T-helper 17 cell (primary cell): ENCODE measurements at places on chromosomes 16 and 17. TPM values are rescaled to one million over a fixed set of nuclear protein-coding genes. Genes with fewer than 3 reads are reported as not detected.

DNA sequence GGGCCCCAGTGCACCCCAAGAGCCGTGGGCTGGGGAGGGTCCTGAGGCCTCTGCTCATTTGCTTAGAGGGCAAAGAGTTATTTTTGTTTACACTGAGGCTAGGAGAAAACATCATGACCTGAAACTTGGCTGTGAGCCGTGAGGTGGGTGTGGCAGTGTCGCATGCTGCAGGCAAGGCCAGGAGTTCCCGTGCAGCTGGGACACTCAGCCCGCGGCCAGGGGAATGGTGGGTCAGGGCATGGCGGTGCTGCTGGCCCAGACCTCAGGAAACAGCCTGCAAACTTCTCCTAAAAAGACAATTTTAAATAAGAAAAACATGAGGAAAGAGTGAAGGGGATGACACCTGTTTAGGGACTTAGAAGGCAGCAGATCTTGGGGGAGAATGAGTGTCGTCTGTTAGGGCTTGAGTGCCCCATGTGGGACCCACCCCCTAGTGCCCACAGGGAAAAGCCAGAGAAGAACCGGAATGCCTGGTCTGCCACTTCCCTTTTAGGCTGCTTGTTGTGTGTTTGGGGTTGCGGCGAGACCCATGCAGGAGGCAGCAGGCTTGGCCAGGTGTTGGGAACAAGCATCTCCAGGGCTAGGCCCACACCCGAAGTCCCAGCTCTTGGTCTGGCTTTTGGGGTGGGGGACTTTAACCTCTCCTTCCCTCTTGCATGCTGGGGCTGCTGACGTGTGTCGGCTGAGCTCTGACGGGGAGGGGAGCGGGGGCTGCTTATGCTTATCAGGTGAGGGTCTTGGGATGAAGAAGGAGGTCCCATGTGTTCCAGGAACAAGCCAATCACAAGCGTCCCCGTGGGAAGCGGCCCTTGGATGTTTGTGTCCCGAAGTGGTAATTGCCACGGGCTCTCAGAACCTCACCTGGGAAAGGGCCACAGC is 80.9 kb upstream of the GNG13 start:
- DNase-seq: no peak

DNA sequence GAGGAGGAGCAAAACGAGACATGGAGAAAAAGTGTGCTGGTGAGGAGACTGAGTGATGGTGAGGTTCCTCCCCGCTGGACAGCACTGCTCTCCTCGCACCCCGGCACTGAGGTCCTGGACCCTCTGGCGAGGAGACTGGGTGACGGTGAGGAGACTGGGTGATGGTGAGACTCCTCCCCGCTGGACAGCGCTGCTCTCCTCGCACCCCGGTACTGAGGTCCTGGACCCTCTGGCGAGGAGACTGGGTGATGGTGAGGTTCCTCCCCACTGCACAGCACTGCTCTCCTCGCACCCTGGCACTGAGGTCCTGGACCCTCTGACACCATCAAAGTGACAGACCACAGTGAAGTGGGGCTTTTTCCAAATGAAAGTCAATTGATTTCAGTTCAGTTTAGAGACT is 10.9 kb downstream of the PITPNA start:
- DNase-seq: no peak

The ZFHX3 gene
- 2.2 TPM for total RNA-seq

The C17orf78 gene
- total RNA-seq: not detected

- no peak for DNase-seq
These were observed 31.9 kb downstream of the REXO5 start for GRCh38 chr16:20838240-20838639.

DNA sequence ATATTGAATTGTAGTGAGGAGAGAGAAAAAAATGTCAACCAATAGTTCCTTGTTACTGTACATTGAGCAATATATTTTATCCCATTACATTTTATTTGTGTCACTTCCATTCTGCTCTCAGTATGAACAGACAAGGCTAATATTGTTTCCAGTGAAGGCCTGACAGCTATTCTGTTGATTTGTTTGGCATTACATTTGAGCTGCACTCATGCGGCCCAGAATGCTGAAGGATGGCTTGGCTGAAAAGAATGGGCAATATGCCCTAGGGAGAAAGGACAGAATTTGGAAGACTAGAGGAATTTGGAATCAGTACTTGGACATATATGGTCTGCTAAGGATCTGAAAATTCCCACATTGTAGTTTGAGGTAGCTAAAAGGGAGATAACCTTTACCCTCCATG is 1294.4 kb downstream of the CDH8 start:
- DNase-seq: no peak

DNA sequence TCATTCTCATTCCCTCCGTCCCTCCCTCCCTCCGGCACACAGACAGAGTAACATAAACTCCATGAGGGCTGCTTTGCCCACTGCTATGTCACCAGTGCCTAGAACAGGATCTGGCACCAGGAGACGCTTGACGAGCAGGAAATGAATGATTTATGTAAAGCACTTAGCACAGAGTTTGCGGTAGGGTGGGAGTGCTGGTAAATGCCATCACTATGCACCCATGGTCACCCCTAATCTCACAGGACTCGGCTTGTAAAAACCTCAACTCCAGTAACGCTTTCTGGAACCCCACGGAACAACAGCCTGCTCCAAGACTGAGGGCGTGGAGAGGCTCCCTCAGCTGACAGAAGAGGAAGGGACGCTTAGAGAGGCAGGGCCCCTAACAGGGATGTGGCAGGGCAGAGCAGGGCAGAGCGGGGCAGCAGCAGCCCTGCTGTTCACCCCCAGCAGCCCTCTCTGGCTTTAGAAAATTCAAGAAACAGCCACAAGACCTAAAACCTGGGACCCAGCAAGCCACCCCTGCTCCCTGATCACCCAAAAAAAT is 156.9 kb downstream of the C16orf78 start:
- DNase-seq: no peak

GRCh38 chr16:15879255-15879811 is 9.1 kb downstream of the CEP20 start:
- no peak for DNase-seq

The CCL11 gene
- total RNA-seq: not detected

- no peak for DNase-seq
These were observed 191.4 kb downstream of the RGS9 start for GRCh38 chr17:65328567-65328966.

The NKIRAS2 gene
- total RNA-seq: 15.6 TPM
